ENCODE measurements at places on chromosomes 2 and 18. TPM values are rescaled to one million over a fixed set of nuclear protein-coding genes. Genes with fewer than 3 reads are reported as not detected.

The FSIP2 gene
- 0.13 TPM for total RNA-seq

The INHBB gene
- total RNA-seq, result 0.52 TPM

The RUFY4 gene
- total RNA-seq, result not detected

The CCDC88A gene
- 50.9 TPM for total RNA-seq

The CHRND gene
- total RNA-seq, result not detected

The NEUROD1 gene
- total RNA-seq, result not detected

The CD207 gene
- not detected for total RNA-seq

The HOXD13 gene
- not detected for total RNA-seq

The TWIST2 gene
- total RNA-seq, result 20.7 TPM

The GEN1 gene
- 6.1 TPM for total RNA-seq

The CHRNA1 gene
- total RNA-seq, result 0.10 TPM

The ASTL gene
- not detected for total RNA-seq

The IL1A gene
- total RNA-seq, result 0.85 TPM

The GBX2 gene
- total RNA-seq, result 0.13 TPM

The YWHAQ gene
- 274 TPM for total RNA-seq

The ST8SIA3 gene
- not detected for total RNA-seq

The SLC4A3 gene
- total RNA-seq, result 4.0 TPM

The IL1RN gene
- total RNA-seq, result not detected

The UGT1A3 gene
- total RNA-seq, result not detected

The LRATD1 gene
- 0.07 TPM for total RNA-seq
